ENCODE measurements at places on chromosomes 4 and X. TPM values are rescaled to one million over a fixed set of nuclear protein-coding genes. Genes with fewer than 3 reads are reported as not detected.

RHOXF2 gene
- not detected for total RNA-seq

GRCh38 chrX:73182502-73183114 is 32.0 kb downstream of the NAP1L2 start:
- no peak for DNase-seq

LUZP4 gene
- not detected for total RNA-seq

ESX1 gene
- not detected for total RNA-seq

GRCh38 chr4:183905593-183906488 is 734 bp downstream of the STOX2 start:
- DNase-seq = peak; percentile 19

- no peak for DNase-seq
Observed at GRCh38 chr4:147110473-147111367, 165.1 kb upstream of the TTC29 start.

DOK7 gene
- total RNA-seq = 0.85 TPM

- DNase-seq = peak; percentile 68
Observed at GRCh38 chrX:40172401-40173142, 74.8 kb upstream of the BCOR start.

- DNase-seq = no peak
Observed at GRCh38 chrX:131791608-131792355, 231.3 kb upstream of the STK26 start.

GRCh38 chr4:84809946-84810345 is 156.5 kb downstream of the WDFY3 start:
- no peak for DNase-seq

DNA sequence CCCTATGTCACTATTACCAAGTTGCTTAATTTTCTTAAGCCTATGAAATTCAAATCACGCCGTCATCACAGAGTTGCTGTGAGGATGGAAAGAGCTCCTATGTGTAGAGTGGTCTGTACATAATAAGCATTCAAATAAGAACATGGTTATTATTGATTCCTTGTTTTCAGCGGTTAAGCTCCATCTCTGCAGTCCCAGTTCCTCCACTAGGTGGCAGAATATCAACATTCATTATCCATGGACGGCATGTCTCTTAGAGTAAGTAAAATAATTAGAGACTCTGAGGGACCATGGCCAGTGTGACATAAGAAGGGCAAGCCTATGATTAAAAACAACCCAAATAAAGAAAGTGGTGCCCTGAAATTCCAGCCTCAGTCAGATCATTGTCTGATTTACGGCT is 132.5 kb upstream of the NHS start:
- DNase-seq = no peak
